ENCODE measurements at places on chromosomes 1 and 21.

GRCh38 chr1:54566438-54567141, 18.6 kb downstream of the ACOT11 start:
- no peak for DNase-seq

- DNase-seq: no peak
These were observed 42.7 kb downstream of the GIPC2 start for GRCh38 chr1:78088486-78088885.

- DNase-seq: no peak
These were observed 68.0 kb upstream of the AKT3 start for GRCh38 chr1:243917863-243918565.

DNA sequence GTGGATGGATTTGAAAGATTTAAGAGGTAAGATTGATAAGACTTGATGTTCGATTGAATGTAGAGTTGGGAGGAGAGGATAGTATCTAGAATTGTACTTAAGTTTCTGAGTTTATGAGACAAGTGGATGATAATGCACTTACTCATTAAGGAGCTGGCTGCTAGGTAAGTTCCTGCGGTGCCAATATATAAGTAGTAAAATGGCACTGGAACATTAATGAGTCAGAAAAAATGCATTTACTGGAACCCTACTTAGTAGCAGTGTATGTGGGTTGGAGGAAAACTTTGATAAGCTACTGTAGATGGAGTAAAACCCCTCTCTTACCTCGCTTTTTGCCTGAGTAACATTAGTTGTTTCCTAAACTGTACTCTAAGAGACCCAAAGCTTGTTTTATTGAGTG, 68.2 kb downstream of the ZFYVE9 start:
- no peak for DNase-seq

DNA sequence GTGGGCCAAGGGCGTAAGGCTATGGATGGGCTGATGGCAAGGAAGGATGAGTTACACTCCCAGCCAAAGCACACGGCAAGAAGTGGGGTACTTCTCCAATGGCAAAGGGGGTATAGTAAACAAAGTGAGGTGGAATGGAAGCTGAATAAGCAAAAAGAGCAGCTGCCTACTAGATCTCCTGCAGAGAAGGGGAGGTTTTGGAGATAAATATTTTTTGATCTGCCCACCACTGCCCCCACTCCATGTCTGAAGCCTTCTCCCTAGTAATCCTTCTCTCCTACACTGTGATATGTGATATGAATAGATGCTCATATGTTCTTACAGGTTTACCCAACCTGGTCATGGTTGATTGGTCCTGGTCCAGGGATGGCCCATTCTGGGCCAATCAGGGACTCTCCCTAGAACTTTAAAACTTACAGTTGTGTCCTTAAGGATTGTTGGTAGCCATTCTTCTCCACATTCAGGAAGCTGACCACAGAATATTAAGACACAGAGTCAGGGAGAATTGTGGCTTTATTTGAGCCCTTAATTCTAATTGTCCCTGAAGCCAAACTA, 436.8 kb downstream of the OMA1 start:
- no peak for DNase-seq

GRCh38 chr1:208537198-208537597, 293.0 kb upstream of the PLXNA2 start:
- DNase-seq: no peak

DNA sequence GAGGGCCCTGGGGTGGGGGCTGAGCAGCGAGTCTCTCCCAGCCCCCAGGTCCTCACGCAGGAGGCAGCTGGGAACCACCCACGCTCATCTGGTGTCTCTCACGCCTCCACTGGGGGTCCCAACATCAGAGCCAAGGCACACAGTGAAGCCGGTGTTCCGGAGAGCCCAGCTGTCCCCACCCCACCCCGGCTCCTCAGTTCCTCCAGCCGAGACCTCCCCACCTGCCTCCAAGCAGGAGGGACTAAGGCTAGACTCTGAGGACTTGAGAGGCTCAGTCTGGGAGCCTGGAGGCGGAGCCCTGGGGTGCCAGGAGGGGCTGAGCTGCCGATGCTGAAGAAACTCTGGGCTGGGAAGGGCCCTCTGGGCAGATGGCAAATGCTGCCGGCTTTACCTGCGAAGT, 1.6 kb upstream of the HPCA start:
- DNase-seq: no peak

GRCh38 chr1:6157132-6157527, 23.0 kb downstream of the CHD5 start:
- DNase-seq: no peak

DNA sequence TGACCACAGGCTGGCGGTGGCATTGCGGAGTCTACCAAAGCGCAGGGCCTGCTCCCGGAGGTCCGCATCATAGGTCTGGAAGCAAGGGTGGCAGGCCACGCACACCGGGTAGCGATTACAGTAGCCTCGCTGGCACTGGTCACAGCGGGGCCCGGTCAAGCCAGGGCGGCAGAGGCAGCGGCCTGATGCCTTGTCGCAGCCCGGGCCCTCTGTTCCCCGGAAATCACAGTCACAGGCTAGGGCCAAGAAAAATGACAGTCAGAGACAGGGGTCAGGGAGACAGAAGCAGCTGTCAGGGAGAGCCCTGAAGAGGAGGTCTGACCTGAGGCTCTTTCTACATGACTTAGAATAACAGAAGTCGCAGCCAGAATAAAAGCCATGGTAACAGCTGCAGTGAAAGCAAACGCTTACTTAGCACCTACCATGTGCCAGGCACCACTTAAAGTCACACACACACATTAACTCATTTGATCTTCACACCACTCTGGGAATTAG, 26.4 kb downstream of the LAMB3 start:
- DNase-seq: no peak

GRCh38 chr1:110477041-110477440, 26.1 kb downstream of the PROK1 start:
- no peak for DNase-seq

DNA sequence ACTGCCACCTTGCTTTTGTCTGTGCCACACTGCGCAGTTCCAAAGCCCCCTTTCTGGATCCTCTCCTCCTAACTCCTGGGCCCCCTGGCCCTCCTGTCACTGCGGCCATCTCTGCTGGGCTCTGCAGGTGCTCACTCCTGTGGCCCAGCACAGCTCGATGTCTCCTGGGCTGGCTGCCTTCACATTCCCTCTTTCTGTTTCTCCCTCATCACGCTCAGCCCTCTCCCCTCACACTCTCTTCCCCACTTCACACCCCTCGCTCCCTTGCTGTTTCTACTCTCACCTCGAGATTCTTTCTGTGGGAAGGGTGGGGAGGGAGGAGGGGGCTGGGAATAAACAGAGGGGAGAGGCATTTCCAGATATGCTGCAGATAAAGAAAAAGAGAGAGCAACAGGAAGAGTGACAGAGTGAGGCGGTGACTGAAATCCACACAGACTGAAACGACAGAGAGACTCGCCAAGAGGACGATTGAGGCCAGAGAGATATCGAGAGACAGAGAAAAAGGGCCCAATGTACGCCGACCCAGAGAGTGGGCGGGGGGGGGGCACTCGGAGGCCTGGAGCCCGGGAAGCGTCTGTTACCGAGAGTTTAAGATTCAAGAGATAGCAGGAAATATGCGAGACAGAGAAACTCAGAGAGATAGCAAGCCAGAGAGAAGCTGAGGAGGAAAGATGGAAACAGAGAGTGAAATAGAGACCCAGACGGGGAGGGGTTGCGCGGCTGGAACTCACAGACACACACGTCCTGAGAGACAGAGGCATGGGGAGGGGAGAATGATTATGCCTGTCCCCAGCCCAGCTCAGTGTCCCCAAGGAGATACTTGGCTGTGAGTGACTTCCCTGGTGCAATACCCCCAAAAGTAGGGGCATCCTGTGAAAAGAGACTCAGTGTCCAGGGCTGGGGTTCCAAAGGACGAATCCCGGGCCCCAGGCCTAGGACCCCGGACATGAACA, 666 bp downstream of the CSF3R start:
- DNase-seq: no peak

- DNase-seq: no peak
These were observed 4.5 kb downstream of the PRELP start for GRCh38 chr1:203480084-203480483.

- DNase-seq: no peak
These were observed 101.7 kb downstream of the NAV1 start for GRCh38 chr1:201640624-201641023.

DNA sequence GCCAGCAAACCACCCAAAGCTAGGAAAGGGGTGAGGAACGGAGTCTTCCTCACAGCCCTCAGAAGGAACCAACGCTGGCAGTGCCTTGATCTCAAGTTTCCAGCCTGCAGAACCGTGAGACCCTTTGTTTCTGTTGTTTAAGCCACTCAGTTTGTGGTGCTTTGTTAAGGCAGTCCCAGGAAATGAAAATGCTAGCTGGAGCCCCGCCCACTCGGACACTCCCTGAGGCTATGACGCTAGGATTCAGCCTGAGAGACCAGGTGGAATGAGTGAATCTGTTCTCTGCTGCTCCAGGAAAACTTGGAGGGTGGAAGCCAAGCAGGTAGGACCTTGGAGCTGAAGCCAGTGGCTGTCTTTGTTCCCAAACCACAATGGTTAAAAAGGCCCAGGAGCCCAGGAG, 196.5 kb upstream of the POU3F1 start:
- no peak for DNase-seq

DNA sequence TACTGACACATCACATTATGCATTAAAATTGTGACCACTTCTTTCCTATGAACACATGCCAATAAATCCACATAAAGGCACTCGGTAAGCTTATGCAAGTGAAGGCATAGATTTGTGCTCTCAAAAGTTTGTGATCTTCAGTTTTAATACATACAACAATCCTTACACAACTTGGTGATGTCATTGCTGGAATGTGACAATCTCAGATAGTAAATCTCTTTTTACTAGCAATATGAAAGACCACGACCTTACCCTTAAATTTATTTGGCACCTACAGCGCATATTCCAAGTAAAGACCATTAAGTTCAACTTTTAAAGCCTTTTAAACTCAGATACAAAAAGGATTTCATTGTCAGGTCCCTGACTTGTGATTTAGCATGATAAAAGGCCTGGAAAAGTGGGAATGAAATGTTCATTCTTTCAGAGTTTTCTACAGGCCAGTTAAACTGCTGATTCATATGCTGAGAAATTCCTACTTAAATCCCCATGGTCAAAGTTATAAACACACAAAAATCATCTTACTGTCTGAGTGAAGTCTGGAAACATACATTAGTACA, 157.4 kb downstream of the SIPA1L2 start:
- no peak for DNase-seq

DNA sequence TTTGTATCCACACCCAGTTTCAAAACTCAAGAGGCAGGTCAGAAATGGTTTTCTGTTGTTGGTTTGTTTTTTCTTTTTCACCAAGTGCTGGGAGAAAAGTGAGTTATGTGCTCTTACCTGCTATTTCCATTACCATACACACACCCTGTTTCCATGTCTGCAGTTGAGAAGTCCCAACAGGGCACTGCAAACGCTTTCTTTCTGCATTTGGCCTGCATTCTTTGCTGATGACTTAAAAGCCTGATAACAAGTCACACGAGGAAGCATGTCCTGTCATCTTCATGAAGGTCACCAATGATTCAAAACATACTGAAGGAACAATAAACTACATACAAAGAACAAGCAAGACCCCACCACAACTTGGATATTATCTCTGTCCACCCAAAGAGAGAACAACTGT, 24.8 kb upstream of the KCNE1 start:
- no peak for DNase-seq

GRCh38 chr1:56135864-56136147, 443.6 kb downstream of the PLPP3 start:
- no peak for DNase-seq

- no peak for DNase-seq
These were observed 601.9 kb downstream of the MRPL39 start for GRCh38 chr21:25005388-25005787.

- DNase-seq: no peak
These were observed 34.5 kb upstream of the GPR37L1 start for GRCh38 chr1:202088206-202088605.

DNA sequence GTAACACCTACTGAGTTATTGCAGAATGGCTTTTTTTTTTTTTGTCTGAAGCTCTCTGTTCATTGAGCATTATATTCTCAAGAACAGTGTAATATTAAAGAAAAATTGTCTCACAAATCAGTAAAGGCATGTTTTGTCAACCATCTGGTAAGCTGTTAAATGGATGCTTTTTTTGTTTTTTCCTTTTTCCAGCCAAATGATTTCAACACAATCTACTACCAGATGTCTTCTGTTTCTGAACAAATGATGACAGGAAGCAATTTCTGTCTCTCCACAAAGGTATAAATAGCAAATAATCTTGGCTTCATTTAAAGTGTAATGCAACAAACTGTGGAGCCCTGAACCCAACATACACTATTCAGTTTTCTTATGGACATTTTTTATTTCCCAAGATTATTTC, 78.6 kb upstream of the RGS2 start:
- no peak for DNase-seq

GRCh38 chr1:43279666-43280065, 5.7 kb downstream of the C1orf210 start:
- no peak for DNase-seq

DNA sequence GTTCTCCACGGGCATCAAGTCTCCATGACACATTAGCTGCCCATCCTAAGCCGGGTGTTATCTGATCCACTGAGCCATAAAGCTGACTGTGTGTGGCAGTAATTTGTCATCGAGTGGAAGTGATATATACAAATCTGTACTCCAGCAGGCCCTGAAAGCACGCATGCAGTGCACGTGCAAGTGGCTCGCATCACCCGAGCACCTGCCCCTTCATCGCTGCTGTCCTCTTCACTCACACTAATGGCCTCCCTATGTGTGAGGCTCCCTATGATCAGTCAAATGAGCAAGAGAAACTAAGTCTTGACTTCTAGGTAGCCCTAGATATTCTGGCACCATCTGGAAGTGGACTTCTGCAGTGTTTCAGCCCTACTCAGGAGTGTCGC, 248.6 kb downstream of the MATN1 start:
- DNase-seq: no peak

GRCh38 chr1:28229996-28230395, 2.8 kb downstream of the DNAJC8 start:
- DNase-seq: no peak

DNA sequence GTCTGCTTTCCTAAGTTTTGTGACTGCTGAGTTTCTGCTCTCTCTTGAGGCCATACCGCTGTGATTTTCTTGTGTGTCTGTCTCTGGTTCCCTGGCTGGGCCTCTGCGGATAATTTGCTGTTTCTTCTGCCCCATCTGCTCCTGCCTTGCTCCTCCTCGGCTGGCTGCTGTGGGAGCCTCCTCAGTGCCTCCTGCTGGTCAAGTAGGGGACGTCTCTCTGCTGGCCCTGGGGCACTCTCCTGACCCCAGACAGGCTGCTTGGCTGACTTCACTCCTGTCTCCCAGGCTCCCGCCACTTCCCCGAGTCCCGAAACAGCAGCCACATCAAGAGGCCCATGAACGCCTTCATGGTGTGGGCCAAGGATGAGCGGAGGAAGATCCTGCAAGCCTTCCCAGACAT, 28.5 kb downstream of the ETNK2 start:
- no peak for DNase-seq

GRCh38 chr1:84653130-84653677, 37.1 kb downstream of the SSX2IP start:
- DNase-seq: no peak

- DNase-seq: no peak
These were observed 41.0 kb downstream of the KCND3 start for GRCh38 chr1:111948209-111949171.

DNA sequence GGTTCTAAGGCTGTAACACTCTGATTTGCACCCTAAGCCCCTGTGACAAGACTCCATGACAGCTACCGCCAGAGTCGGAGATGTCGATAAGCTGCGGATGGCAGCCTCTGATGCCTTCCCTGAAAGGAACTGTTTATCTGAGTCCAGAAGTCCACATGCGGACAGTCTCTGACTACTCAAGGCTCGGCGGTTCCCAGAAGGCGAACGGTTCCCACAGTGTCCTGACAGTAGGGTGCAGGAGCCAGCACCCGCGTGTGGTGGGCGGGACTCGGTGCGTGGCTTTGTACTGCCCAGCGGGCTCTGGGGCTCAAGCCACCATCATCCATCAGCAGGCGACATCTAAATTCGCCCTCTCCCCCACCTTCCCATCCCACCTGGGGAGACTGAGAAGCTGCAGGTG, 30.7 kb downstream of the LRP8 start:
- no peak for DNase-seq
